Progenitor cell of endocrine pancreas (in vitro differentiated cells): ENCODE measurements at places on chromosomes 16 and 17. TPM values are rescaled to one million over a fixed set of nuclear protein-coding genes. Genes with fewer than 3 reads are reported as not detected.

GRCh38 chr17:6555331-6556120 lies 829 bp downstream of the PITPNM3 start:
- H3K4me1 ChIP-seq, result peaks cover 13% of the 10 kb centered on the region
- H3K27me3 ChIP-seq, result peaks cover 65% of the 10 kb centered on the region
- no peaks in the 10 kb centered on the region for H3K36me3 ChIP-seq
- DNase-seq, result no peak
- peak overlapping the region; percentile 75 for H3K4me3 ChIP-seq

GRCh38 chr16:7350806-7351205 lies 18.2 kb downstream of the RBFOX1 start:
- H3K36me3 ChIP-seq, result no peaks in the 10 kb centered on the region
- H3K4me1 ChIP-seq, result no peaks in the 10 kb centered on the region
- H3K27ac ChIP-seq, result no peak overlapping the region
- H3K4me3 ChIP-seq, result no peak overlapping the region
- H3K27me3 ChIP-seq, result no peaks in the 10 kb centered on the region

DNA sequence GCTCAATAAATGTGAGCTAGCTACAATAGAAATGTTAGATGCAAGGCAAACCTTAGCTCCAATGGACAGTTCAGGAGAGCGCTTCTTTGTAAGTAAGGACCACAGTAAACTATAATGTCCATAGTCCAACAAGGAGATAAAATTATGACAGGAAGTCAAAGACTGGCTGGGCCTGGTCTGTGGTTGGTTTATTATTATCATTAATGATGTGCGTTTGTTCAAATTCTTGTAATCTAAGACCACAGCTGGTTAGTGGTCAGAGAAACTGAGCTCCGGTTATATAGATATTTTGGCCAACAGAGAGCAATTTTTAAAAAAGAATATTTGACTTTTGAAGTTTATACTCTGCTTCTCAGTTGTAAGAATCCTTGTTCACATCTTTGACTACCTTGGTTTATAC lies 4.7 kb upstream of the CMTM2 start:
- H3K36me3 ChIP-seq, result no peaks in the 10 kb centered on the region
- H3K4me3 ChIP-seq, result no peak overlapping the region
- DNase-seq, result no peak
- H3K4me1 ChIP-seq, result no peaks in the 10 kb centered on the region

NPIPA2 gene
- 17.1 and 18.5 TPM in 2 replicates for total RNA-seq

DNA sequence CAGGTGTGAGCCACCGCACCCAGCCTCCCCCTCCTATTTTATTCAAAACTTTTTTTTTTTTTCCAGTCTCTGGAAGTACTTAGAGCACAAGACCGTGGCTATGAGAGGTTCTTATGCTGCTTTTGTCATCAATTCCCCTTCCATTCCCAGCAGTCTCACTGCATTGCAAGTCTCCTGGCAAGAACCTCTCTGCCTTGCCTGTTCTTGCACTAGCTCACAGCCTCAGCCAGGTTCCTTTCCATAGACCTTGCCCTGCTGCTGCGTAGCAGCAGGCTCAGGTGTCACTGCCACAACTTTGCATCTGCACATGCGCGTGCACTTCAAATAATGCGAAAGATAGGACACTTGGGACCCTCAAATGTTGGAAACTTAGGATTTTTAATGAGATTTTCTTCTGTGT lies 15.6 kb downstream of the ATP6V0A1 start:
- H3K27ac ChIP-seq, result peak overlapping the region; percentile 45
- H3K27me3 ChIP-seq, result no peaks in the 10 kb centered on the region
- H3K4me3 ChIP-seq, result no peak overlapping the region
- DNase-seq, result no peak

DNA sequence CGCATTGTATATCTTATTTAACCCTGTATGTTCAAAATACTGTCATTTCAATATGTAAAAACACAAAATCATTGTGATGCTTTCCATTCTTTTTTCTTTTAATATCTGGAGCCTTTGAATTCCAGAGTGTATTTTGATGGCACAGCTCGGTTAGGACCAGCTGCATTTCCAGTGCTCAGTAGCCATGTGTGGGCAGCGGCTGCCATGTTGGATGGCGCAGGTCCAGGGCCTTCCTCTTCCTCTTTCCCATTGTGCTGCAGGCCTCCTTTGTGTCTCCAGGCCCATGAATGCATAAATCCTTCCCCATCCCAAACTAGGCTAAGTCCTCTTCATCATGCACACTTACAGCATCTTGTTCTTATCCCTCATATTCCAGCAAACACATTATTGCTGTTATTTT lies 13.0 kb downstream of the IRX3 start:
- no peak overlapping the region for H3K4me3 ChIP-seq
- H3K4me1 ChIP-seq, result peaks cover 3% of the 10 kb centered on the region
- DNase-seq, result no peak

ASB16 gene
- 0.49 and 0.89 TPM in 2 replicates for total RNA-seq

GRCh38 chr16:2969545-2970521 lies 685 bp downstream of the PAQR4 start:
- peak overlapping the region; percentile 63 for H3K4me3 ChIP-seq
- H3K27me3 ChIP-seq, result peaks cover 22% of the 10 kb centered on the region
- H3K4me1 ChIP-seq, result no peaks in the 10 kb centered on the region
- H3K36me3 ChIP-seq, result no peaks in the 10 kb centered on the region
- DNase-seq, result peak; percentile 48
- no peak overlapping the region for H3K27ac ChIP-seq

NPIPA3 gene
- 0.95 and 1.3 TPM in 2 replicates for total RNA-seq

GRCh38 chr17:73683771-73684170 lies 39.5 kb upstream of the SDK2 start:
- no peak overlapping the region for H3K27ac ChIP-seq
- no peak for DNase-seq
- H3K4me3 ChIP-seq, result no peak overlapping the region

FAAP100 gene
- 46.5 and 47.7 TPM in 2 replicates for total RNA-seq

- no peaks in the 10 kb centered on the region for H3K36me3 ChIP-seq
- H3K4me3 ChIP-seq, result no peak overlapping the region
- H3K27ac ChIP-seq, result no peak overlapping the region
Measured at GRCh38 chr17:27471321-27472269, 15.3 kb downstream of the KSR1 start.

DNA sequence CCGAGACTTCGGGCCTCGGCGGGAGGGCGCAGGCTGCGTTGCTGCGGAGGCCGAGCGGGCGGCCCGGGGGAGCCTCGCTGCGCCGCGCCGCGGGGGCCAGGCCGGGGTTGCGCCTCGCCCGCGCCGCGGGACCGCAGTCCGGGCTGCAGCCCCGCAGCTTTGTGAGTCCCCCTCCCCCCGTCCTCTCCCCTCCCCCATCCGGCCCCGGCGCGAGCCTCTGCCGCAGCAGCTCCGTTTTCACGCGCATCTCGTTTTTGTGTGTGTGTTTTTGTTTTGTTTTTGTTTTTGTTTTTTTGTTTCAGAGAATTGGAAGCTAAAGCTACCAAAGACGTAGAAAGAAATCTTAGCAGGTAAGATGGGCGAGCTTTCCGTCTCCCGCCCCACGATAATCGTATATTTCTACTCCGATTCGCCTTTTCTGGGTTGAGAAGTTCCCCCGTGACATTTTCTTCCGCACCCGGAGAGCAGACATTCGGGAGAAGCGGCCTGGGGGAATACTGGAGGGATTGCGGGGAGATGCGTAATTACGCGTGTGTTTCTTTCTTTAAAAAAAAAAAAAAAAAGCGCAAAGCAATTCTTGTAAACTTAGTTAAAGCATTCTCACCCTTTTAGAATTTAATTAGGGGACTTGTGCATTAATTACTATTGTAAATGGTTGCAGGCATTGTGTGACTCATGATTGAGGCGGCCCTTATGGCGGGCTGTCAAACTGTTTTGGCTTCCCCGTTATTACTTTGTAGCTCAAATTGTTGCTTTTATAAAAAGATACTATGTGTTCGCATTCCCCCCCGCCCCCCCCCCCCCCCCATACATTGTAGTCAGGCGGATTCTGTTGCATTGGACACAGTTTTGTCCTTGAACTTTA lies 732 bp downstream of the TNRC6A start:
- H3K4me1 ChIP-seq, result peaks cover 26% of the 10 kb centered on the region
- peak overlapping the region; percentile 98 for H3K4me3 ChIP-seq
- H3K27me3 ChIP-seq, result no peaks in the 10 kb centered on the region
- H3K27ac ChIP-seq, result peak overlapping the region; percentile 95
